ENCODE measurements at places on chromosomes 6 and 20. TPM values are rescaled to one million over a fixed set of nuclear protein-coding genes. Genes with fewer than 3 reads are reported as not detected.

DNA sequence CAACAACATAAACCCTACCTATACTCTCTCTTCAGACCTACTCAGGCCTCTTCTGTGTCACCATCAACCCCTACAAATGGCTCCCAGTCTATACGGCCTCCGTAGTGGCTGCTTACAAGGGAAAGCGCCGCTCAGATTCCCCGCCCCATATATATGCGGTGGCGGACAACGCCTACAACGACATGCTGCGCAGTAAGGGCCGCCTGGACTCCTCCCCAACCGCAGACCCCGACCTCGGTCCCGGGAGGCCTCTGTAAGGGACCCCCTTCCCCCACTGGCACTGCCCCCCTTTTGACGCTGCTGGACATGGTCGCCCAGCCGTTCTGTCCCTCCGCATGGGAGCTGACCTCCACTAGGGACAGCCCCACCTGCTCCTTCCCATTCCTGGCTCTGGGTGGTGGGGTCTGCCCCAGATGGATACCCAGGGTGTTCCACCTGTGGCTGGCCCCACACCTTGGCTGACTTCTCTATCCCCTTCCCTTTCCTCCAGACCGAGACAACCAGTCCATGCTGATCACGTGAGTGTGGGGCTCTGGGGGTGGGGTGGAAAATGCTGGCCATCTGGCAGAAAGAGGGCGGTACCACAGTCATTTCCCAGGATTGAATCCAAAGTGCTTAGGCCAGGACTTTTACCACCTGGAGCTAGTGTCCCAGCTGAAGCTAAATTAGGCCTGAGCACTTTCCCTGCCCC, 25.0 kb downstream of the MYH7B start:
- DNase-seq: no peak

GRCh38 chr6:155116571-155116910, 121.4 kb downstream of the TIAM2 start:
- no peak for DNase-seq

DNA sequence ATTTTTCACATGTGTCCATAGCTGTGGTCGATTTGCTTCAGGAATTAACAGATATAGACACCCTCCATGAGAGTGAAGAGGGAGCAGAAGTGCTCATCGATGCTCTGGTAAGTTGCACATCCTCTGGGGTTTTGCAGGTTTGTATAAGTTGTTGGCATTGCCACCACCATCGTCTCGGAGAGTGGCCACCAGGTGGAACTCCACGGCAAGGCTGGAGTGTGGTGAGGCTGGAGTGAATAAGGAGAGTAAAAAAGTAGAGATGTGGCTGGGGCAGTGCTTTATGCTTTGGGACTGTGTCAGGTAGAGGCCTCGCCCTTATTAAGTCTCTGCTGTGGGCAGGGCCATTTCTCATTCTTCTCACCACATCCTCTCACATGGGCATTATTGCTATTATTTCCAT, 63.7 kb downstream of the CTNNBL1 start:
- DNase-seq: no peak

Gene TTLL9
- total RNA-seq: not detected

Gene TMEM244
- not detected for total RNA-seq

Gene SMIM13
- 16.0 TPM for total RNA-seq

DNA sequence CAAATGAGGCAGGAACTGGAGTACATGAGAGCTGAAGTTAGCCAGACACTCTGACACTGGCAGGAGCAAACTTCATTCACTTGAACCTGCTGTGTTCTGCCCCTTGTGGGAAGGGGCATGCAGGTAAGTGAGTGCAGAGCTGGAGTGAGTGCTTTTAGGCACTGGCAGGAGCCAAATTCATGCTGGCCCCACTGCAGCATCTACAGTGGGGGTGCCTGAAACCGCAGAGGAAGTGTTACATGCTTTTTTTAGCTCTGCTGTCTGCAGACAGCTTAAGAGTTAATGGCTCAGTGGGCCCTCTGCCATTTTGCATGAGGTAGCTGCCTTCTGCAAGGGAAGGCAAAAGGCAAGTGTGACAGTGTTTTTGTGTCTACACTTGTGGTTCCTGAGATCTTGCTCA, 167.9 kb upstream of the SYNCRIP start:
- no peak for DNase-seq

DNA sequence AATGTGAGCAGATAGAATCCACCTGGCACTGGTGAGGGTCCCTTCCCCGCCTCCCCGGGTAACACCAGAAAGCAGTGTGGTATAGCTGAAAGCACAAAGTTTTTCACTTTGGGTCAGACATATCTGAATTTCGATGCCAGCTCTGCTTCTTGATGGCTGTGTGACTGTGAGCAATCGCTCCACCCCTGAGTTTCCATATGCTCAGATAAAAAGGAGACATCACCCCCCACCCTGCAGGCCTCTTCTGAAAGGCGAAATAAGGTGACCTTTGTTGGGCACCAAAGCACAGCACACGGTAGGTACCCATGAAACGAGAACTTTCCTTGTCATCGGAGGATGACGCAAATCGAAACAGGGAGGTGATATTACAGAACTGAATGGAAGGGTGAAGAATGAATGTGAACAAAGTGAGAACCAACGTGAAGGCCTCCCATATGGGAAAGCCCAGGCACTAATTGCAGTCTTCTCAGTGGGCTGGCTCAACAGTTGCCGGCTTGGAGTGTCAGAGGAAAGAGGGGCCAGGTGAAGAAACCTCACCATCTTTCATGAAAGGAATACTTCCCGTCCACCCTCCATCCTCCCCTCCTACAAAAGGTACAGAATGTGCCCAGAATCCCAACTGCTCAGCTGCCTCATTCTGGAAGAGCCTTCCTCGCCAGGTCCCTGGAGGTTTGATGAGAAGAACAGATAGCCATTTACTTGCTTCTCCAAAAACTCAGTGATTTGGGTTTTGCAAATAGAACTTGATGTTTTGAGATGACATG, 61.8 kb downstream of the NFATC2 start:
- DNase-seq: peak; percentile 75

Gene BTBD9
- 34.2 TPM for total RNA-seq

Gene DNAH8
- 0.22 TPM for total RNA-seq

Gene GRM1
- not detected for total RNA-seq

DNA sequence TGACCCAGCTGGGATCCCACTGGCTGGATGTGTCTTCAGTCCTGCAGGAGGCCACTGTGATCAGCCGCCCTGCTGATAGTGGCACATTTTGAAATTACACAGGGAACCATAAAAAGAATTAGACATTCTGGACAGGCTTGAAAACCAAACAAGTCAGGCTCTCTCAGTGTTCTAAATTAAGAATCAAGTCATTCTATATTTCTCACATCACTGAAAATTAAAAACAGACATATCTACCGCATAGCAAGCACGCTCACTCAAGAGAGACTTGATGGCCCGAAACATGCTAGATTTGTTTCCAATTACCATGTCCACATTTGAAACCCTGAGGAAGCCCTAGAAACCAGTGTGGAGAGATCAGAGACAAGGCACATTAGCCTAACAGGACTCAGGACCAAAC, 57.7 kb downstream of the NFATC2 start:
- no peak for DNase-seq

GRCh38 chr6:131163886-131164285, 28.6 kb downstream of the AKAP7 start:
- DNase-seq: no peak

Gene HCRTR2
- total RNA-seq: not detected

- DNase-seq: no peak
Observed at GRCh38 chr20:32062776-32063170, 10.7 kb downstream of the HCK start.

Gene EEF1A2
- 6.1 TPM for total RNA-seq

DNA sequence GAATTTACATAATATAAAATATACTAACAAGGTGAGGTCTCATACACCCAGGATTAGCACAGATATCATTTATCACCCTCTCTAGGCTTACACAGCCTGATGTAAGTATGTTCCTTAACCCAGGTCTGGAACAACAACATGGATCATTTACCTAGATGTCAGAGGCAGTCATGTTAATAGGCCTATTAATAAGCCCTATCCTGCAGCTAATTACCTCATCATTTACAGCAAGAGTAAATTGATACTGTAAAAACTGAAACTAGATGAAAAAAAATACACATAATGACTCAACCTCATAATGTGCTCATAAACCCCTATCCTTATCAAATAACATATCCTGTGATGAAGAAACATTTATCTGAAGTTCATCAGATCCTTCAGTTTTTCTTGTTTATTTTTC, 334.3 kb upstream of the MANEA start:
- no peak for DNase-seq

GRCh38 chr6:56759521-56759920, 116.8 kb upstream of the DST start:
- no peak for DNase-seq

GRCh38 chr6:169669889-169670288, 31.9 kb downstream of the WDR27 start:
- DNase-seq: no peak

Gene PACSIN1
- 0.19 TPM for total RNA-seq

GRCh38 chr6:3061501-3061941, 6.8 kb upstream of the RIPK1 start:
- no peak for DNase-seq

- DNase-seq: no peak
Observed at GRCh38 chr6:12280902-12281301, 9.3 kb upstream of the EDN1 start.

Gene BPIFB4
- total RNA-seq: not detected

Gene CPNE5
- total RNA-seq: 4.0 TPM

Gene BPIFA1
- not detected for total RNA-seq

- no peak for DNase-seq
Observed at GRCh38 chr6:20669571-20670314, 135.5 kb downstream of the CDKAL1 start.

DNA sequence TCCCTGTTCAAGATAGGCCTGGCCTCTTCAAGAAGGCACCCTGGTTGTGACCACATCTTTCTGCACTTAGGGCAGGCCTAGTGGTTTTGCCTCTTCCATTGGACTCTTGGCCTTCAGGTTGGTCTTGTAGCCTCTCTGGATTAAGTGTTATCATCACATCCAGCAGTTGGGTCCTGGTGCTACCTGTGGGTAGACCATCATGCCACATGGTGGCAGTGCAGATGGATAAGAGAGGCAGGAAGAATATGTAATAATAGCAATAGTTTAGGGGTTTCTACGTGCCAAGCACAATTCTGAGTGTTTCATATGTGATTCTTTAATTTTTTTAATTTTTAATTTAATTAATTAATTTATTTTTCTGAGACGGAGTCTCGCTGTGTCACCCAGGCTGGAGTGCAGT, 28.5 kb upstream of the SNRPB2 start:
- DNase-seq: no peak

GRCh38 chr6:43715056-43715788, 27.6 kb upstream of the MRPS18A start:
- DNase-seq: no peak

Measured in natural killer cell treated with Interleukin-12 subunit alpha and Interleukin-12 subunit beta and Interleukin-15 and Interleukin-18, amount 100 ng/mL, for 72 hours (primary cell).